ENCODE measurements at places on chromosomes 1 and 21. TPM values are rescaled to one million over a fixed set of nuclear protein-coding genes. Genes with fewer than 3 reads are reported as not detected.

GRCh38 chr1:110243146-110243545 lies 33.0 kb downstream of the KCNC4 start:
- no peak for DNase-seq

- DNase-seq, result no peak
Observed at GRCh38 chr1:55702064-55702463, 486.9 kb upstream of the USP24 start.

DNA sequence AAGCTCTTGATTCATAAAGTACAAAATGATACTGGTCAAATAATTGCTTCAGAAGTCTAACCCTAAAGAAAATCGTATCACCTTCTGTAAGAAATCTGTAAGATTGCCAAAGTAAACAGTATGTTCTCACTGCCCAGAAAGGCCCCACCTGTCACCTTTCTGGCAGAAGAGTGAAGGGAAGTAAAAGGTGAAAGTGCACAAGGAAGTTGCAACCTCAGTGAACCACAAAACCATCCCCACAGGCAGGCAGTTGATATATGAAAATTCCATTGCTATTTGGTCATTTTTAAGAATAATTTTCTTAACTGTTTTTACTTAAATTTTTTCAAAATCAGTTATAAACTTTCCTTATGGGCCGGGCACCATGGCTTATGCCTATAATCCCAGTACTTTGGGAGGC lies 48.5 kb upstream of the FBXO28 start:
- no peak for DNase-seq

Gene MMEL1
- total RNA-seq, result not detected

DNA sequence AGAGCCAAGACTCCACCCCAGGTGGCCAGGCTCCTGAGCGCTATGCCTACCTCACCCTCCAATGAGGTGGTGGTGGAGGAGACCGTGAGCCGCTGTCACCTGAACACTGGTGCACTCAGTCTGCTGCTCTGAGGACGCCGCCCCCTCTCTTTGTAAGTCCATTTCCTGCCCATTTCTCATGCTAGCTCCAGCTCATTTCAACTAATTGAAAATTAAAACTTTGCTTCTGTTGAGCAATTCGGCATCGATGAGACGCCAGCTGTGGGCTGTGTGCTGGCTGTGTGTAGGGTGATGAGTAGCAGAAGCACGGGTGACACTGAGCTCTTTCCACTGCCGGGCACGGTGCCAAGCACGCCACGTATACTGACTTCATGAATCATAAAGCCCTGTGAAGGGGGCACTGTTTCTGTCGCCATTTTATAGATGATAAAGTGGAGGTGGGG lies 11.2 kb downstream of the TNFRSF1B start:
- DNase-seq, result no peak
